Daoy (cell line): ENCODE measurements at places on chromosomes 7 and 10.

GRCh38 chr7:55557666-55558188 lies 14.6 kb downstream of the VOPP1 start:
- no peak for DNase-seq

GRCh38 chr7:43726466-43726865 lies 2.9 kb downstream of the COA1 start:
- DNase-seq = no peak

DNA sequence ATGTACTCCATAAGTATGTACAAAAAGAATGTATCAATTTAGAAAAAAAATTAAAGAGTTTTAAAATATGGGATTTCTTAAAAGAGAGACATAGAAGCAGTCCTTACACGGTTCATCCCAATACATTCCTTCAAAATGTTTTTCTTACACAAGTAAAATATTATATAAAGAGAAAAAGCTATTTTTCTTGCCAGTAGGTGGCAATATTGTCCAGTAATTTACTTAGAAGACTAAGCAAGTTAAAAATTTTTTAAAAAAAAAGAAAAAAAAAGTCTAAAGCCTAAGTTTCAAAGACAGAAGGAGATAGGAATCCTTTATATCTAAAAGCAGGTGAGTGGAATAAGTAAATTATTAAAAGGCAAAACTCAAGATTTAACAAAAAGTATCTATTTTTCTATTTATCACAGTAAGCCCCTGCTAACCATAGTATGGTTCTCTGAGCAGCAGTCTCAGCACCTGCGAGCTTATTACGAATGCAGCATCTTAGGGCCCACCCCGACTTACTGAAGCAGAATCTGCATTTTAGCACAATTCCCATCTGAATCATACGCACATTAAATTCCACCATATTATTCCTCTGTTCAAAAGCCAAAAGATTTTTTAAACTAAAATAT lies 240.6 kb downstream of the DGKI start:
- DNase-seq = peak; percentile 10

DNA sequence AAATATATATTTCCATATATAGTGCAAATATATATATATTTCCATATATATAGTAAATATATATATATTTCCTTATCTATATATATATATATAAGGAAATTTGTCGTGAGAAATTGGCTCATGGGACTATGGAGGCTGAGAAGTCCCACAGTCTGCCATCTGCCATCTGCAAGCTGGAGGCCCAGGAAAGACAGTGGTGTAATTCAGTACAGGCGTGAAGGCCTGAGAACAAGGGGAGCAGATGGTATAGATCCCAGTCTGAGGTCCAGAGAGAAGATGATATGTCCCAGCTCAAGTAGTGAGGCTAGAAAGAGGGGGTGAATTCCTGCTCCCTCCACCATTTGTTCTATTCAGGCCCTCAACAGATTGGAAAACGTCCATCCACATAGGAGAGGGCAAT lies 78.9 kb downstream of the MTPN start:
- DNase-seq = no peak

DNA sequence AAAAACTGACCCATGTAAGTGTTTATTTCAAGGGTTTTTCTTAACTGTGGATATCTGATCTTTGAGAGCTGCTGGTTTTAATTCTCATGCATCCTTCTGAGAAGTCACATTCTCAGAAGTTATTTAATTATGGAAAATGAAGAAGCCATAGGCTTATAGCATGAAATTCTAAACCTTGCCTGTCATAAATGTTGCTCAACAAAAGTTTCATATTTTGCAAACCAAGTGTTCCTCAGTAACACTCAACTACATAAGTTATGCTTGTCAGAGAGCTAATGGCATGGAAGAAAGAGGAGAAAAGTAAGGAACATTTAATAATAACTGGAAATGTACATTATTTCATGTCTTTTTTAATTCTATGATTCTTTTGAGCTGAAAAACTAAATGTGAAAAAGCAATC lies 78.6 kb upstream of the MPP7 start:
- DNase-seq = no peak

GRCh38 chr7:142880876-142881505 lies 4.6 kb downstream of the TRPV6 start:
- peak; percentile 55 for DNase-seq

DNA sequence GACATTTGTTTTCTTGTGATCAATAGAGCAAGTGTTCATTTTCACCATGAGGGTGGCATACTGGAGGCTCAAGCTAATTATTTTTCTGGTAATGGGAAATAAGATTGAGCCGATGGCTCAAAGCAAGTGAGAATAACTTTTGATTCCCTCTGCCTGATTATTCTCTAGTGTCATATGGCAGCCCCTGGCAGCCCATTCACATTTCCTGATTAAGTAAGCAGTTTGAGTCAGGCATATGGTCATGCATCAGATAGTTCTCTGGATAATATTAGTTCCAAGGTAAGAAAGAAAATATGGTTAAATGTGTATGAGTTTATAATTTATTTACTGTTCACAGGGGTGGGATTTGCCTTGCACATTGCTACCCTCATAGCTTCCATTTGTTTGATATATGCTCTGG lies 109.2 kb downstream of the DYNC1I1 start:
- no peak for DNase-seq
